ENCODE measurements at places on chromosomes 6 and 20.
A peak's percentile ranks its signal among the peaks of the same experiment; 100 is the strongest.

DNA sequence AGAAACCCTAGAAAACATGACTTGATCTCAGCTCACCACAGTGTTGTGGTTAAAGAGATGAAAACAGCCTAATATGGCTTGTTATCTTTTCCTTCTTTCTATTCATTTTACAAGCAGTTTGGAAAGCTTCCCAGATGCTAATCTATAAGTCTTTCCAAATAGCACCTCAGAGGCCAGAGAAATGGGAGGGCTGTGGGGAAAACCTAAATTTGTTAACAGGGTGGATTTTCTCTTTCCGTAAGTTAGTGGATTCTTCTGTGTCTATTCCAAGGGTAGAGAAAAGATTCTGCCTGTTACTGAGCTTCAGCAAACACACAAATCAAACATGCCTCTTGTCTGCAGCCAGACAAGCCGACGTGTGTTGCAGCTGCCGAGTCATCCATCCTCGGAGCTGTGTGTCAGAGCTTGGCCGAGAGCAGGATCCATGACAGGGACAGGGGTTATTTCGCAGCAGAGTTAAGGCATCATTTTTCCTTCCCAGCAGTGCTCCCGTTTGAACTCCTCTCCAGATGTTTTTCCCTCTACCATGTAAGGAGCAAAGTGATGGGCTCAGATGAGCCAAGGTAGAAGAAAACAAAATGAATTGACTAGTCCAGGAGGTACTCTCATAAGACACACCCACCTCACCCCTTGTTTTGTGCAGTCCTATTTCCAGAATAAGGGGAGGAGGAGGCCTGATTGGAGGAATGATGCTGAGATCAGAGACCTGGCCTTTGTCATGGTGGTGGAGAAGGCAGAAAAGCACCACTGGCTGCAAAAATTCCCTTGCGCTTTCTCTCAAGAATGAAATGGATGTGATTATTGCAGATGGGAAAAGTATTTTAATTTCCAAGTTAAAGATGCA, 560.0 kb downstream of the C6orf118 start:
- peak; percentile 15 for DNase-seq

DNA sequence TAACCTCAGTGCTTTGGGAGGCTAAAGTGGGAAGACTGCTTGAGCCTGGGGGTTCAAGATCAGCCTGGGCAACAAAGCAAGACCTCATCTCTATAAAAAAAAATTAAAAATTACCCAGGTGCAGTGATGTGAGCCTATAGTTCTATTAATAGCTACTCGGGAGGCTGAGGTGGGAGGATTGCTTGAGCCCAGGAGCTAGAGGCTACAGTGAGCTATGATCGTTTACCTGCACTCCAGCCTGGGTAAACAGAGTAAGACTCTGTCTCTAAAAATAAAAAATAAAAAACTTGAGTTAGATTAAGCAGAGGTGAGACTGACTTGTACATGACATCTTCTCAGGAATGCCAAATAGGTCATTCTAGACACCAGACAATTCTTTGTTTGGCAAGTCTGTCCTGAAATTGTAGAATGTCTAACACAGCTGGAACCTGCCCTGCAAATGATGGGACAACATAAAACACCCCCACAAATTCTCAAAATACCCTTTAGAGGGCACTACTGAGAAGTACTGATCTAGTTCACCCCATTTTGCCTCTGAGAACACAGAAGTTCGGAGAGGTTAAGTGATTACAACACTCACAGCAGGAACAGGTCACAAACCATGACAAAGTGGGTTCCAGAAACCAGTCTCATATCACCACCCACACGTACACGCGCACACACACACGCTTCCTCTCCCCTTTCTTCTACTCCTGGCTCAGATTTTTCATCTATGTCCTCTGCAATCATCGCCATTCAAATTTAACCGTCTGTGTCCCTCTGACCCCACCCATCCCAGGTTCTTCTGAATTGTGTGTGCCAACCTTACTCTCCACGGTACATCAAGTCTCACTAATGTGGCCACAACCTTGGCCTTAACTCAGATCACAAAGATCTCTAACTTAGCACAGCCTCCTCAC, 38.3 kb downstream of the ARHGAP18 start:
- no peak for DNase-seq

GRCh38 chr6:54059683-54060082, 51.6 kb upstream of the MLIP start:
- DNase-seq, result no peak

DNA sequence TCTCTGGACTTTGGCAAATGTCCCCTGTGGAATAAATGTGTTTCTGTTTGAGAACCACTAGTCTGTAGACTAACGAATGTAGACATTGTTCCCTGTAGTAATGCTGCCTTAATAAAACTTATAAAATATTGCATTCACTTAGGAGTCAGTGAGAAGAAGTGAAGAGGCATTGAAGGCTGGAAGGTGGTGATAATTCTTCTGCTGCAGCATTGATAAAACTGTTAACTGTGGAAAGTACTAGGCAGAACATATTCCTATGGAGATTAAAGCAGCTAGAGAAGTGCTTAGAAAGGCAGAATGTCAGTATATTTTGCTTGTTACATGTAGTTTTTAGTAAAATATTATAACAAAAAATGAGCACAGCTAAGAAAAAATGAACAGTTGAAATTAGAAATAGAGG, 4.8 kb downstream of the PGK2 start:
- no peak for DNase-seq

GRCh38 chr6:2387445-2387844, 142.0 kb upstream of the GMDS start:
- DNase-seq, result no peak

- DNase-seq, result peak; percentile 80
Observed at GRCh38 chr6:126337323-126337722, 2.6 kb upstream of the CENPW start.

DNA sequence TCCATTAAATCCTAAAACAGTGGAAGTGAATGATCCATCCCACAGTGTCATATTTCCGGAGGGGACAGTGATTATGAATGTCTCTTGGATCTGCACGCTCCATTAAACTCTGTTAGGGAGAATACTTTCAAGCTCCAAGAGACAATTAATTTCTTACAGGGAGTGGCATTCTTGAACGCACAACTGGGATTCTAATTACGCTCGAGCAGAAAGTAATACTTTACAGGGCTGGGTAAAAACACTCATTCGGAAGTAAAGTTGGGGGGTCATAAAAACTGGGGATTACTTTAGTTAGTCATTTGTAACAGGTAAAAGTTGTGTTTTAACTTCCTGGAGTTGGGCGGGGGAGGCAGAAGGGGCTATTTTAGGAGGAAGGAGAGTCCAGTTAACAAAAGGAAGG, 151.8 kb downstream of the ZFP64 start:
- no peak for DNase-seq

DNA sequence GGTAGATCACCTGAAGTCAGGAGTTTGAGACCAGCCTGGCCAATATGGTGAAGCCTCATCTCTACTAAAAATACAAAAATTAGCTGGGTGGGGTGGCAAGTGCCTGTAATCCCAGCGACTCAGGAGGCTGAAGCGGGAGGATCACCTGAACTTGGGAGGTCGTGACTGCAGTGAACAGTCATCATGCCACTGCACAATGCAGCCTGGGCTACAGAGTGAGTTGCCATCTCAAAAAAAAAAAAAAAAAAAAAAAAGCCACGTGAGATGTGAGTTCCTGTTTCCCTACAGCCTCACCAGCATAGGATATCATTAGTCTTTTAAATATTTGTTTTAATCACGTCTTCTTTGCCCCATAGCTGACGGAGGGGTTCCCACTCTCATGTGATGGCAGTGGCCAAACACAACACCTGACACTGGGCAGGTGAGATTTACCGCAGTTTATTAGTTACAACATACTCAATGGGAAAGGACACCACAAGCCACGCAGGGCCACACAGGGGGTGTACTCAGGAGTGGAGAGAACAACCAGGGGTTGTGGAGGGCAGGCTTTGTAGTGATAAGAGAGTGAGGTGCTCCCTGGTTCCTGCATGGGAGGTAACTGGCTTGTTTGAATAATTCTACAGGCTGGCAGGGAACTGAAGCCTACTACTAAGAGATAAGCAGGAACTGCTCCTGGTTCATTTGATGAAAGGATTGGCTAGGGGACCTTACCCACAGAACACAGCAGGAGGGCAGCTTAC, 4.6 kb upstream of the LZTS3 start:
- DNase-seq, result no peak

DNA sequence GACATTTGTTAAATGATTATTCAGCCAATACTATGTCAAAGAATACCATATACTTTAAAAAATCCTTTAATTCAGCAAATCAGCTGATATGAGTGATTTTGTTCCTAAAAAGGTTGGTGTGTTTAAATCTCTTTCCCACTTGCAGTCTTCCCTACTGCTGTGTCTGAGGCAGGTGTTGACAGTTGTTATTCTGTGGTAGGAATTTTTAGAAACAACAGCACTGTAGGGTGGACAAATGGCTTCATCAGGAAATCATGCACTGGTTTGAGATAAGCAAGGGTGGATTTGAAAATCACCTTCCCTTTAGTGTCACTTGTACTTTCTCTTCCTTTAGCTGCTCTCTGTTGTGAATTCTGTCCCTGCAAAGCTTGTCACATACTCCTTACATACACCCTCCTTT, 213.7 kb upstream of the SGK1 start:
- DNase-seq, result no peak

DNA sequence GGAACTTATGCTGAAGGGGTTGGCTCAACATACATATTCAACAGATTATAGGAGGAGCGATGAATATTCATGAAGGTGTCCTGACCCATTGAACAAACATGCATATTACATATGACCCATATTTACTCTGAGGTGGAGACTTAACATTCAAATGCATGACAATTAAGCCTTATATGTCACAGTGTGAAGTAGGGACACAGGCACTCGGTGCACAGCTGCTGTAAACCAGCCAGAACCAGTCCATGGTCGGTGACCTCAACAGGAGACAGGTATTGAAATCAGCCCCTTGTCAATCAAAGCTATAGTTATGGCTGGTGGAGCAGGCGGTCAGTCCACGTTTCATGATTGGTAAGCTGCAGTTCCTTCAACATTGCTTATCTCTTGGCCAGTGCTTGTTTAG, 347.3 kb downstream of the THBS2 start:
- no peak for DNase-seq

DNA sequence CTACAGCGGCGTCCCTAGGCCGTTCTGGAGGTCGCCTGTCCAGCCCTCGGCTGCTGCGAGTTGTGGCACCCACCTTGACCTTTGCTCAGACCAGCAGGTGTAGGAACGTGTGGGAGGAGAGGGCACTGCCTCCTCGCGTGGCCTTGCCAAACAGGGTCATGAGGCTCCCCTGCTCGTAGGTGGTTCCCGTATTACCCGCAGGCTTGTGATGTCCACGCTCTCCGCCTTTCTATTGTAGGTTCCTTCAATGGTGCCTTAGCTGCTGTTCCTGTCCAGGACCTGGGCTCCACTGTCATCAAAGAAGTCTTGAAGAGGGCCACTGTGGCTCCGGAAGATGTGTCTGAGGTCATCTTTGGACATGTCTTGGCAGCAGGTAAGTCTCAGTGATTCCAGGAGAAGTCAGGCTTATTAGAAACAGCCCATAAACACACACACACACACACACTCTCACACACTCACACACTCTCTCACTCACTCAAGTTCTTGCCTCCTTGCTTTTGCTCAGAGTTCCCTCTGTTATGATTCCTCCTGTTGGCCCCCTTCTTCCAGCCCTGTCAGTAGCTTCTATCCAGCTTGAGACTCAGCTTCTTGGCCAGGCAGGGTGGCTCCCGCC, 942 bp downstream of the ACAT2 start:
- DNase-seq, result no peak

- DNase-seq, result peak; percentile 40
Observed at GRCh38 chr6:109237077-109237985, 142.0 kb downstream of the CEP57L1 start.

DNA sequence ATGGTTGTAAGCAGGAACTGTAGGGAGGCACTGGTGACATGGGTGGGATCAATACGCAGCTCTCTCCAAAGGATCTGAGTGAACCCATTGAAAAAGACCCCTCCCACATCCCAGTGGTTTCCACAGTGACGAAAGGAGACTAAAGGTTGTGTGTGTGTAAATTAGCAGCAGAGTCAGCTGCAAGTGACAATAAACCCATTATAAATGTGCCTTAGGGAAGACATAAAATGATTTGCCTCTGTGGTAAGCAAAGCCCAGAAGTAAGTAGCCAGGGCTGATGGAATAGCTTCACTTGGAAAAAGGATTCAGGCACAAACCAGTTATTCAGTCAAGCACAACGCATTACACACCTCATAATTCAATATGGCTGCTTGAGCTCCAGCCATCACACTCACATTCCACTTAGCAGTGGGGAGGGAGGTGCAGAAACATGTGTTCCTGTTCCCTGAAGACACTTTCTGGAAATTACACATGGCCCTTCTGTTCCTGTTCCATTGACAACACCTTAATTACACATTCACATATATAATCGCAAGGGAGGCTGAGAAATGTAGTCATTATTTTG, 231.4 kb downstream of the PREX1 start:
- no peak for DNase-seq

- no peak for DNase-seq
Observed at GRCh38 chr6:1665214-1665613, 55.5 kb downstream of the FOXC1 start.

DNA sequence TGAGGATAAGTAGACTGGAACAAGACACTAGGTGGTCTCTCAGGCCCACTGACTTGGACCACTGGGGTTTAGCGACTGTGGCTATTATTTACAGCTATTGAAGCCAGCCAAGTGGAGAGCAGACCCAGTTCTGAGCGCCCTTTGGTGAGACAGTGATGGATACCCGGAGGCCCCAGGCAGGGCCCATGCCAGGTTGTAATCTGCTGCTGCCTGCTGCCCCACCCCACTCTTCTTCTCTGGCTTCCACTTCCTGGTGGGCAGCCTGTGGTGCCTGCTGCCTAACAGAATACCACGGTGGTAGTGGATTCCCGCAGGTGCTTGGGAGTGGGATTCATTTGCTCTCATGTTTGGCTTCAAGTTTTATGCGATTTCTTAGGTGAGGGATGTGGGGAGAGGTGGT, 570 bp downstream of the RAB44 start:
- DNase-seq, result no peak

- no peak for DNase-seq
Observed at GRCh38 chr6:125804264-125804663, 13.5 kb downstream of the NCOA7 start.

- DNase-seq, result peak; percentile 67
Observed at GRCh38 chr20:49320460-49320859, 42.6 kb upstream of the ZNFX1 start.

DNA sequence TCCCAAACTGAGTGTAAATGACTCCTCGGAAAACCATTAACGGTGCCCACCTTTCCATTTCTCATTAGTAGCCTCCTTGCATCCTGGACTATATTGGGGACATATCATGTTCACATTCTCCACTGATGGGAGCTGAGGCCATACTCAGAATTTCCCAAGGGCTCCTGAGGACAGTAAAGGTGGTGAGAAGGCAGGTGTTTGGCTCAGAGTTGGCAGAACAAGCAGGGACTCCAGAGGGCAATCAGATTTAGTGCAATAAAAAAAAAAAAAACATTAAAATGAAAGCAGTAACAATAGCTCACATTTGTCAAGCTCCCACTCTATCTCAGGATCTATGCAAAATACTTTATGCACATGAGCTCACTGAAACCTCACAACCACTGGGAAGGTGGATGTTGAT, 401.4 kb downstream of the MAFB start:
- DNase-seq, result no peak

DNA sequence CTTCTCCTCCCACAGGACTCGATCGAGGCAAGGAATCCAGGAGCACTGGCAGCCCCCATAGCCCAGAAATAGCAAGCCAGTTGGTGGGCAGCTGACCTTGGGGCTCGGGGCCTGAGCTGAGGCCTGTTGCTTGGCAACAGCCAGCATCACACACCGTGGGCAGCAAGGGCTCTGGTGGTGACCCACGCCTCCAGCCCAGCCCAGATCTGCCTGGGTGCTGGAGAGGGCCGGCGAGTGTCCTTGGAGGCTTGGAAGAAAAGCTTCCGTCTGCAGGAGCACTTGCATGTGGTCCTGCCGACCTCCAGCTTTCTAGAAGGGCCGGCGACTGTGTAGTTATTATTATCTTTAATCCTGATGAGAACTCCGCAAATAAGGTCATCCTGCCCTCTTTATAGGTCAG, 67.3 kb downstream of the STK35 start:
- DNase-seq, result no peak
